Right renal cortex interstitium (tissue), 3 donors: ENCODE measurements at places on chromosomes 5 and 9. TPM values are rescaled to one million over a fixed set of nuclear protein-coding genes. Genes with fewer than 3 reads are reported as not detected.

GRCh38 chr9:125993466-125993865 lies 246.3 kb downstream of the PBX3 start:
- no peak for DNase-seq

DNA sequence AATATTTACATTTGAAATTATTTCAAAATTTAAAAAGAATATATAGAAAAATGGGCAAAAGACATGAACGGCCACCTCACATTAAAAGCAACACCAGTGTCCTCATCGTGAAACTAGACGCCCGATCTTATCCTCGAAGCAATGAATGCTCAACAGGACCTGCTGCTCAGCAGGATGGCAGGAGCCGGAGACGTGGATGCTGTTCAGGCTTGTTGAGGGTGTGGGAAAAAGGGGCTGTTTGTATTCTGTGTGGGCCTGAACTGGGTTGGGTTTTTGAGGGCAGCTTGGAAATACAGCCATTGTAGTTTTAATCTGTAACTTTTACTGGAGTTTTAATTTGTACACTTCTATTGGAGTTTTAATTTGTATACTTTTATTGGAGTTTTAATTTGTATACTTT lies 20.3 kb downstream of the EXOC3 start:
- DNase-seq, result no peak

DNA sequence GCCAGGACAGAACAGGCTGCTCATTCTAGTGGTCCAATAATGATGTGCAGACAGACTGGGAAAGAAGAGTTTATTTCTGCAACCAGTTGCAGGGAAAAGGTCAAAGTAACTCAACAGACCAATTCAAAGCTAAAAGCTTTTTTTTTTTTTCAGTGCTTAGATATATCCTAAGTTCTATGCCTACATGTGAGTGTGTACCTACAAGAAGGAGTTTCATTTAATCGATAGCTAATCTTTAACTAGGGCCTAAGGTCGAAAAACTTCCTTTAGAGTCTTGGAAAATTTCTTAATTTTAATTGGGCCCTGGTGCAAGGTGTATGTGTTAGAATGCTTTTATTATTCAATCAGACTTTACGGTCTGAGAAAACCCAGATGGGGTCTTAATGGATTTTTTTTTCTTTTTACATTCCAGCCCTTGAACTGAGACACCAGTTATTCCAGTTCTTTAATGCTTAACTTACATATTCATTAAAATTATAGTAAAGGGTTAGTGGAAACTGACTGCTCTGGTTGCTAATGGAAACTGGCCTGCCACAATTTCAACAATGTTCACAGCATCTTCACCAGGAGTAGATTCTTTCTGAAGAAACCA lies 365.3 kb downstream of the MTRR start:
- peak; percentile 27 for DNase-seq

GRCh38 chr5:1889321-1890065 lies 6.8 kb upstream of the IRX4 start:
- DNase-seq, result no peak

Gene MAN2A1
- 79.1 TPM for polyA plus RNA-seq

Gene KCNV2
- not detected for polyA plus RNA-seq

Gene RGS7BP
- polyA plus RNA-seq, result 9.0 TPM
